ENCODE measurements at places on chromosomes 2 and 18.
A peak's percentile ranks its signal among the peaks of the same experiment; 100 is the strongest.

DNA sequence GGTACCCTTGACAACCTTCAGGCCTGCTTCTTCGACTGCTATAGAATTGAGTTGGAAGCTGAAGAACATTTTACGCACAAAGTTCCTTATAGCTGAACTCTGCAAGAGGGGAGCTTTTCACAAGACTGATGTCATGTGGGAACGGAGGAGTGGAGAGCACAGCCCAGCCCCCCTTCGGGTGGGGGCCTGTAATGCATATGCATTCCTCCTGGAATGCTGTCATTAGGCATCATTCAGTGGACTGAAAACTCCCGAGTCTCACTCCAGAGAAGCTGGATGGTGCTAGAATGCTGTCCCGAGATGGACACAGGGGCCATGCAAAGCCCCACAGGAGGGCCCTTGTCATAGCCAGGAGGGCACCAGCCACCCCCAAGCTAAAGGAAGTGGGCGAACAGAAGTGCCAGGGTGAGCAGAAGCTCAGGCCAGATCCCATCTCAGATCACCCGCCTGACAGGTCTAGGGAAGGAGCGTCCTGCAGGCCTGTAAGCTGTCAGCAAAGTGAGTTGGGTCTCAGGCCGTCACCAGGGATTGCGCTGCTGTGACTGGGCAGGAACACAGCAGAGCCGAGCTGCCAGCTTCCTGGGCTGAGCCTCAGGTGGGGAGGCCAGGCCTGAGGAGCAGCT, 43.8 kb upstream of the RBM44 start:
- no peak for DNase-seq

GRCh38 chr2:188952901-188953300, 21.3 kb upstream of the COL3A1 start:
- DNase-seq: no peak

- no peak for DNase-seq
Observed at GRCh38 chr2:105376010-105376409, 22.8 kb downstream of the FHL2 start.

- DNase-seq: no peak
Observed at GRCh38 chr2:182444170-182444569, 17.3 kb upstream of the PDE1A start.

- no peak for DNase-seq
Observed at GRCh38 chr2:133062931-133063665, 393.1 kb upstream of the LYPD1 start.

DNA sequence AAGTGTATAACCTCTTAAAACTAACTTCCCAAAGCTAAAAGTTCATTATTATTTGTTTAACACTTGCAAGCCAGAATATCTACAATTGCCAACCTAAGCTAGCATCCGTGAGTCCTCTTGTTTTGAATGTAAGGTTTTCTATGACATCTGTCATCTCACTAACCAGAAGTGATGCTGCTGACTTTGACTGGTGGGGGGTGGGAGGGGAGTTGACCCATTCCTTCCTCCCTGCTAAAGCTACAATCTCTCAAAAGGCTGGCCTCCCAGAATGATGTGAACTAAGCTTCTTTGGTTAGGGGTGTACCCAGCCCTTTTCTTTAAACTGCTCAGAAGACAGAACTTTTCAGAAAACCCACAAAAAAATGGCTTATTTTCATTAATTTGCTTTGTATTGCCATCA, 280.6 kb downstream of the ZEB2 start:
- no peak for DNase-seq

DNA sequence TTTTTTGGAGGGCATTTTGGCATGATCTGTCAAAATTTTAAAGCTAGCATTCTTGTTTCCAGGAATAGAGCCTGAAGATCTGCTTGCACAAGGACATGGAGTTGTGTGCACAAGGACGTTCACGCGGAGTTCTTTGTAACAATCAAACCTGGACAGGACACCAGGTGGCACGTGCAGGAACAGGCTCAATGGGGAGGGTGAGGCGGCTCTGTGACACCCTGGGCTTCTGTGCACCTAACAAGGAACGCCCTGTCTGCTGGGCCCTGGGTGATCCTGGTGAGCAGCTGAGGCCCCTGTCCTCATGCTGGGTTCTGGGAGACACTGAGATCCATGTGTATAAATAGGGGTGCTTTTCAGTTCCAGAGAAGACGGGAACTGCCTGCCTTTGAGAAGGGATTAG, 93.1 kb upstream of the PXDN start:
- peak; percentile 45 for DNase-seq

DNA sequence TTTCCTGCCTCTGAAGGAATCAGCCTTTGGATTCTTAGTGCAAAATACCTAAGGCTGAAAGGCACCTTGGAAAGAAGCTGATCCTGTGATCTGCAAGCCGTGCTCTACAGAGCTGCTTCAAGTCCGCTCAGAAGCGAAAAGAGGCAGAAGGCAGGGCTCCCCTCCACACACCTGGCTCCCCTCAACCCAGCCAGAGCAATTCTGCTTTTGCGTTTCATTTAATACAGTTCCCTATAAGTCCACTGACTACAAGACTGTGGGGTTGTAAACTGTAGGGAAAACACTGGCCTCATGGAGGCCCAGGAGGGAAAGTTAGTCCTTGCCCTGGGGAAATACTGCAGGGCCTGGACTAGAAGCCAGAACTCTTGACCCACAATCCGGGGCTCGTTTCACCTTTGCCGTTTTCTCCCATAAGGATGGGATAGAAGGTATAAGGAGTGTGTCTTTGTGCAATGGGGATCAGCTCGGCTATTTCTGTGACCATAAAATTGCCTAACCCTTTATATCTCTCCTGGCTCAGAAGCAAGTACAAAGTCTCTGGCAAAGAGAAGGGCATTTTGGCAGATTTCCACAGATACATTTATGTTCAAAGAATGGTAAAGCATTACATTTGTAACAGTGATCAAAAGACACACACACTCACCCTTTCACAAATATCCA, 95.8 kb upstream of the TEX51 start:
- DNase-seq: no peak

GRCh38 chr2:64661741-64662169, 8.0 kb upstream of the SERTAD2 start:
- DNase-seq: no peak

GRCh38 chr2:75607988-75608683, 38.4 kb upstream of the MRPL19 start:
- DNase-seq: no peak

DNA sequence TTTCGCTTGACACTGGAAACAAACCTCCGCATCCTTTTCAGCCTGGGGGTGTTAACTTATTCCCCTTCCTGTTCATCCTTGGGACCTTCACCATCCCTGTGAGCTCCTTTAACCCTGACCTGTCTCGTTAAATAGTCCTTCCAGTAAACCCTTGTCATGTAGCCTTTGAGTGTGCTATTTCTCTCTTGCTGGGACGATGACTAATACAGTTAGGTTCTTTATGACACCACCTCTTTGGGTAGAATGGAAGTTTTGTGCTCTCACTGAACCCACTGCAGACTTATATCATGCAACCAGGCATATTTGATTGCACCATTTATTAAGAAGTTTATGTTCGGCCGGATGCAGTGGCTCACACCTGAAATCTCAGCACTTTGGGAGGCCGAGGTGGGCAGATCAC, 40.5 kb upstream of the GAREM1 start:
- DNase-seq: no peak

DNA sequence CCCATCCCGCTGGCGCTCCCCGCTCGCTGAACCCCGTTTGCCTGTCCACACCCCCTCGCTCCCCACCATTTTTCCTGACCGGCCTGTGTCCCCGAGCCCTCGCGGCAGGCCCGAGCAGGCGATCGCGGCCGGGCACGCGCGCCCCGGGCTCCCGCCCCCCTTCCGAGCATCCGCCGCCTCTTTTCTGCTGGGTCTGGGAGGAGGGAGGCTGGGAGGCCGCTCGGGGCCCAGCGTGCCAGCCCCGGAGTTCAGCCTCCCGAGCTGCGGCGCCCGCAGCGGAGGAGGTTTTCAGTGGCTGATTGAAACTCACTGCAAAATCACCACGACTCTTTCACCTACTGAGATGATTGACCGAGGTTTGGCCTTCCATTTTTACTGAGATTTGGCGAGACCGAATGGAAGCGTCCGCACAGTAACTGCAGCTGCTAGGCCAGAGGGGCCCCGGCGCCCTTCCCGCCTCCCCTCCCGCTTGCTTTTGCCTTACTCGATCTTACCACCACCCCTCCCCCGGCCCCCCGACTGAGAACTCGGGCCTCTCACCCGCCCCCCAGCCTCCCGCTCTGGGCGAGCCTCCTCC, 4.8 kb downstream of the SOX11 start:
- DNase-seq: peak; percentile 42

- no peak for DNase-seq
Observed at GRCh38 chr2:232137356-232138147, 176.0 kb downstream of the DIS3L2 start.

DNA sequence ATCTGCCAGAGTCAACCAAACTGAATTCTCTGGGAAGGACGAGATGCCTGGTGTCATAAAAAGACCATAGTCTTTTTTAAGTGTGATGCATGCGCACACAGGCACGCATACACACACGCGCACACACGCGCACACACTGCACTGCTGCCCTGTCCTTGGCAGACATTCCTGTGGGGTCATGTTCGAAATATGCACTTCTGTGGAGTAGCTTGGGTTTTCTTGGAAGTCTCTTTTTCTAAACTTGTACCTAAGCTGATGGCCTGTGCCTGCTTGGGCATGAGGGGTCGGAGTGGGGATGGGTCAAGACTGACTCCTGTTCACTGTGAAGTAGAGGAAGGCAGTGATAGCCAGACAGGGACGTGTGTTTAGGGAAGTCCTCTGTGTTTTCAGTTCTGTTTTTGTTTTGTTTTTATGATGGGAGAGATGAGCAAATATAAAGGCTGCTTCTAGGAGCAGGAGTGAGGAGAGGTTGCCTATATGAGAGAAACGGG, 4.0 kb upstream of the RMC1 start:
- no peak for DNase-seq

DNA sequence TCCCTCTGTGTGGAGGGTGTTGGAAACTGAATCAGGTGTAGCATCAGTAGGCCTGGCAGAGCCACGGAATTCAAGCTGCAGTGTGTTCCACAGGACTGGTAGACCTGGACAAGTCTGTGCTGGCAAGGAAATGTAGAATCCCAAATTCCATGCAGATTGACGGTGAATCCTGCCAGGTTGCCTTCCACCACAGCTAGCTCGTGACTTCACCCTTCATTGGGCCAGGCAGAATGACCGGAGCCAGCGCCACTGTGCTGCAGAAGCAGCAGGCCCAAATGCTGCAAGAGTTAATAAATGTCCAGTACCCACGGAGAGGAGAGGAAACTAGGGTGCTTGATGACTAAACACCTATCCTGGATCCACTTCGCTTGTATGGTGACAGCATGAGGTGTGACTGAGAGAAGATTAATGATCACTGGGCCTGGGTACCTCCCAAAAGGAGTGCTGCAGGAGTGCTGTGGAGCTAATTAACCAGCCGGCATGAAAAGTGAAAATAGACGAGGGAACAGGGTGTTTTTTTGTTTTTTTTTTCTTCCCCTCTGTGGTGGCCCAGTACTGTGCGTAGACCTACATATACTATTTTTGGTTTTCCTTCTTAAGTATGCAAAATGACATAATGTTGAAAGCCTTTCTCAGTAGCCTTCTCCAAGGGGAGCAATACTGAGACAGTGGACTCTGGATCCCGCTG, 122.2 kb downstream of the TANC1 start:
- DNase-seq: no peak

GRCh38 chr2:161273038-161273760, 35.0 kb upstream of the PSMD14 start:
- peak; percentile 2 for DNase-seq

- no peak for DNase-seq
Observed at GRCh38 chr2:30871440-30871839, 64.2 kb upstream of the CAPN13 start.

DNA sequence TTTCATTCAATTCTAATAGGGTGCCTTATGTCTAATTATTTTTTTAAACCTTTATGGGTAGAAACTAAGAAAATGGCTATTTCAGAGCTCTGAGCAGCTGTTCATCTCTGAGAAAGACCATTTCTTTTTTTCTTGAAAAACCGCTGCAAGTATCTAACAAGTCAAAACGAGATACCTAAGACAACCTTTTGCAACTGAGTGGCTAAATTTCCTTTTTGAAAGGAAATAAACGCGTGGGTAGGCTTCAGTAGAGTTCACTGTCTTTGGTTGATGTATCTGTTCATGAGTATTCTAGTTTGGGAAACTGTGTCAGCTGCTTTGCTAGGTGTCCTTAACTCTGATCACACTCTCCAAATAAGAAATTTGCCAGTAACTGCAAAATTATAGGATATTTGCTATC, 104.3 kb upstream of the LINC00305 start:
- no peak for DNase-seq

DNA sequence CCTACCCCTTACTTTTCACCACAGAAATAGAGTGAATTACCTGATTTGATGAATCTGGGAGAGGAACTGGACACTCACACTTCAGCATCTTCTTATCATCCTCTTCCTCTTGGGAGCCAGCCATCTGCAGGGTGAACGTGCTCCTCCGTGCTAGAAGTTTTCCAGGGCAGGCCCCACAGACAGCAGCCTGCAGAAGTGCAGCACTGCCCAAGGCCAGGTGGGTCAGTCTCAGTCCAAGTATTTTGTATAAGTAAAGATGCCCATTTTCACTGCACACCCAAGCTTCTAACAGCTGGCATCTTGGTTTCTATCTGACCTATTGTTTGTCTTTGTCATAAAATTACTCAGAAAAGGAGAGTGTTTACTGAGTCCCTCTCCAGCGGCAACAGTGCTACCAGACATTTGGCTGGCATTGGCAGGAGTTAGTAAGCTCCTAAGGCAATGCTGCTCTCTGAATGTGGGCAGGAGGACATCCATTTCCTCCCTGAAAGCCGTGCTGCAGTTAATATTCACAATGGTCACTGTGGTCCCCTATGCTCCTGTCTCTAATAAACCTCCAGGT, 222.6 kb upstream of the CTAGE1 start:
- no peak for DNase-seq

DNA sequence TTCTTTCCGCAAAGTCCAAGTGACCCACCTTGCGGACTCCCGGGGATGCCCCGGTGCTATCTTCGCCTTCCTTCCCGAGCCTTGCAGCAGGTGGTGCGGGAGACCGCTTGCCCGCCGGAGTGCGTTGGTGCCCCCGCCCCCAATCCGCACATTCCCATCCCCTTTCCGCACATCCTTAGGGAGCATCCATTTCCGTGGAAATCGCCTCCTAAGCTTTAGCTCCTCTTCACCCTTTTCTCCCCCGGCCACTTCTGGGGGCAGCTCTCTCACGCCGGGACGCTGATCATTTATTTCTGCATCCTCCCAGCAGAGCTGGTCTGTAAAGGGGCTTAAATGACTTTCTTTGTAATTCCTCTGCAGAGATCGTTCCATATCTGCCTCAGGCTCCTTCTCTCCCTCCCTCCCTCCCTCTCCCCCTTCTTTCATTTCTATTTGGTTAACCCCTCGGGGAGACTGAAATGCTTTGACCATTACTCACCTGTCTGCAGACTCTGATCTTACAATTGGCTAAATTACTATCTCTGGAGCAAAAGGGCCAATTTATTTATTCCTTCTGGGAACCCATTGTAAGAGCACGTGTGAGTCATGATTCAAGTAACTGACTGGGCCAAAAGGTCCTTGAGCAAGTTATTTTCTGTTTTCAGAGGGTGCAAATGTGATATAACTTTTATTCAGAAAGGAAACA, 1.3 kb upstream of the LYPD1 start:
- no peak for DNase-seq

GRCh38 chr18:22200611-22201225, 31.3 kb downstream of the GATA6 start:
- no peak for DNase-seq

Measured in NCI-H774 (cell line).